Stimulated activated CD8-positive, alpha-beta memory T cell treated with anti-CD3 and anti-CD28 coated beads, Interleukin-7, amount 100 ng/mL, for 4 hours (primary cell): ENCODE measurements at places on chromosomes 5 and 9.

- DNase-seq: no peak
Measured at GRCh38 chr5:90347462-90347861, 62.1 kb downstream of the CETN3 start.

DNA sequence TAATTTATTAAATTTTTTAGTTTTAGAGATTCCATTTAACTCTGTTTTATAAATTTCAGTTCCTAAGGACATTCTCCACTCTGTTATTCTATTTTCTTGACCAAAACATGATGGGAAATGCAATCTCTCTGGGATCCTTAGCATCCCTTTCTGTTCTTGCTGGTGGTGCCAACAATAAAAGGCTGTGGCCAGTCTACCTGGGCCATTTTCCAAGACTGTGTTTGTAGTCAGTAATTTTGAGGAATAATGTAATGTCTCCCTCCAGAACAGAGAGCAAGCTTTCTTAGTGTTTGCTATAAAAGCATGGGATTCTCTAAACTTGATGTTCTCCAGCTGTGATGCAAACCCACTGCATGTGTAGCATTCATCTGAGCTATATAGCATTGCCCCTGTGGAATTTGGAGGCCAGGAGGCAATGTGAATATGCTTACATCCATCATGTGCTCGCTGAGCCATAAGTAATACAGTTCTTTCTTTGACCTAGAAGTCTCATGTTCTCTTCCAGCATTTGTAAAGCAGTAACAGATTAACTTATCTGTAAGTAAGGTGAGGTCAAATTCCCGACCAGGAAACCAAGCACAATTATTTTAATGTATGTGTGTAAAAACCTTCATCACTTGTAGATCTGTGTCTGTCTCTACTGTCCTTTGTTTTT is 211.5 kb upstream of the TAS2R1 start:
- DNase-seq: no peak

GRCh38 chr5:138942861-138943260 is 67.7 kb upstream of the LRRTM2 start:
- DNase-seq: no peak

- no peak for DNase-seq
Measured at GRCh38 chr5:5332287-5332686, 90.2 kb upstream of the ICE1 start.

GRCh38 chr5:174154559-174154958 is 109.1 kb downstream of the NSG2 start:
- DNase-seq: no peak
